Posterior cingulate gyrus (tissue), 11 donors: ENCODE measurements at places on chromosomes 3 and 15.

DNA sequence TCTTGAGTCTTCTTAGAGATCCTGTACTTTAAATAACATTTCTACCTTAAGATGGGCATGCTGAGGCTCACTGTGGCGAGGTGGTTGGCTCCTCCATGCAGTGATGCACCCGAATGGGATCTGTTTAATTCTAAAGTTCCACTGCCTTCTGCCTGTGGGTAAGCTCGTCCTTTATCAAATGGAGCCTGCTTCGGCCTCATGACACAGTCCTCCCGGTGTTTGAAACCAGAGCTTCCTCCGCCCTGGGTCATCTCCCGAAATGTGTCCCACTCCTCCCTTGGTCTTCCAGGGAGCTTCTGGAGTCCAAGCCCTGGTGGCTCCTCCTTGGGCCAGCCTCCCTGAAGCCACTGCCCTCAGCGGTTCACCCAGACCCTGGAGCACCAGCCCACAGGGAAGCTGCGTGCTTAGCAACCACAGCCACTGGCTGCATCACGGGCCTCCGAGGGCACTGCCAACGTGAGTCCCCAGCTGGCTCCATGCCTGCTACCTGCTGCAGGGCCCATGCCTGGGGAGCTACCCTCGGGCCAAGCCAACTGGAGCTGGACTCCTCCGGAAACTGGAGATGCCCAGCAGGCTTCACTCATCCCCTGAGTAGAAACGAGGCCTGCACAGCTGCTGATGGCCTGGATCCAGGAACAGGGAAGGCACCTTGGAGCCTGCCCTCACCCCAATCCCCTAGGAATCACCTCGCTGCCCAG, 3.3 kb downstream of the RHCG start:
- DNase-seq: no peak

DNA sequence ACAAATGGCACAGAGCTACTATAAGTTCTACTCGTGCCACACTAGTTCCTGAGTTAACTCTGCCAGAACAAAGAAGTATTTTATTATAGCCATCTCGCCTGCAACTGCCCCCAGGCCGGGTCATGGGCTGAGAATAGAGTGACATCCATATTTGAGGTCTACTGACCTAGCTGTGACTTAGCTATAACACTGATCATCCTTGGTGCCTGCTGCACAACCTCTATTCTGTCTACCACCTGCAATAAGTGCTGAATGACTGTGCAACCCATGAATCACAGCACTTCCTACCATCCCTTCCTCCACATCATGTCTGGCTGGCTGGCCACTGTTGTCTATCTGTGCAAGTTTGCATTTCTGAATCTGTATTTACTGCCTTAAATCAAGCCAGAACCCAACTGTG, 506.5 kb upstream of the TBL1XR1 start:
- no peak for DNase-seq

DNA sequence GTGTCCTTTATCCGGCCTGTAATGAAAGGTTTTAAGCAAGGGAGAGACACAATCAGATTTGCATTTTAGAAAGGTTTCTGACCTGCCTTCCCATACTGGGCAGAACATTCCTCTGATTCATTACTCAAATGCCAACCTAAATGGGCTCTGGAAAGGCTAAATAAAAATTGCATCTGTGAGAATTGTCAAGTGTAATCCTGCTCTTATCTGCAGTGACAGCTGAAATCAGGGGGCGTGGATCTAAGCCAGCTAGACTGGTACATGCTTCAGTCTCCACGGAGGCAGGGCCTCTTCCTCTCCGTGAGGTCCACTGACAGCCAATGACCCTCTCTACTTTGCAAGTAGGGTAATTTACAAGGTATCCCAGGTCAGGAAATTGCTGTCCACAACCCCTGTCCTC, 32.5 kb upstream of the MINAR1 start:
- DNase-seq: no peak

GRCh38 chr3:127608362-127608718, 10.1 kb downstream of the MCM2 start:
- DNase-seq: no peak

GRCh38 chr3:47541583-47542108, 28.1 kb upstream of the ELP6 start:
- no peak for DNase-seq

DNA sequence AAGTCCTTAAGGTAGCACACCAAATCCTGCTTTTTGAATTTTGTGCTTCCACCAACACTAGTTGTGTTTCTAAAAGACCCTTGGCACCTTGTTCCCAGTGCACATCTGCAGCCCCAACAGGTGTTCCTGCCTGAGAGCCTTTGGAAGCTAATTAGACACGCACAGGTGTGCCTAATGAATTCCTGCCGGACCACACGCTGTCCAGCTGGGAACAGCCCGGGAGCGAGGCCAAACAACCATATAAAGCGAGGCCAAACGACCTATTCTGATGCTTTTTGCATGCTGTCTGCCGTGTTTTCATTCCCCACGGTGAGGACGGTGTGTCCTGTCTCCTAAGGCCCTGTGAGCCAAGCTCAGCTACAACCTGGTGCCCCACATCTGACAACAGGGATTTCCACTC, 99.5 kb downstream of the ATG7 start:
- no peak for DNase-seq
